ENCODE measurements at places on chromosomes 3 and 15. TPM values are rescaled to one million over a fixed set of nuclear protein-coding genes. Genes with fewer than 3 reads are reported as not detected.

BBX gene
- 35.0 TPM for total RNA-seq

DNA sequence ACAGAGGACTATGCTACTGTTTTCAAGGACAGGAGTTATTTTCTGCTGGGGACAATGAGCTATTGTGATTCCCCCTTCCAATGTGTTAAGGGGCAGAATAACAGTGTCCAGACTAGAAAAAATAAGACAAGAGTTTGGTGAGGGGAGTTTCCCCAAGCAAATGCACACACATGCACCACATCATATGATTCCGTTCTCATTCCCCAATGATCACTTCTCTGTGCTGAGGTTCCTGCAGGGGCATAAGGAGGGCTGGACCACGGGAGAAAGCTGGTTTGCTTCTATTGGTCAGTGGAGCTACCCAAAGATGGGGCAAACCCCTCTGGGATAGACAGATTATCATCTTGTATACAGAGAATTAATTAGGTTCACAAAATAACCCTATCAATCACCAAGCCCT is 80.6 kb downstream of the RBPMS2 start:
- no peak for DNase-seq
- H3K4me3 ChIP-seq = no peak overlapping the region
- peaks cover 17% of the 10 kb centered on the region for H3K36me3 ChIP-seq
- no peaks in the 10 kb centered on the region for H3K27me3 ChIP-seq
- H3K4me1 ChIP-seq = peaks cover 30% of the 10 kb centered on the region

GRCh38 chr3:113485161-113485609 is 29.8 kb downstream of the SPICE1 start:
- peak; percentile 46 for DNase-seq
- H3K27me3 ChIP-seq = no peaks in the 10 kb centered on the region
- no peak overlapping the region for H3K4me3 ChIP-seq
- H3K36me3 ChIP-seq = peaks cover 11% of the 10 kb centered on the region
- H3K27ac ChIP-seq = peak overlapping the region; percentile 81
- peaks cover 15% of the 10 kb centered on the region for H3K4me1 ChIP-seq

CAND2 gene
- total RNA-seq = 0.84 TPM

GRCh38 chr3:136332302-136332701 is 82.2 kb downstream of the PCCB start:
- H3K4me3 ChIP-seq = no peak overlapping the region
- no peaks in the 10 kb centered on the region for H3K4me1 ChIP-seq
- H3K27me3 ChIP-seq = no peaks in the 10 kb centered on the region

GRCh38 chr3:141796081-141796888 is 33.1 kb downstream of the GRK7 start:
- peak overlapping the region; percentile 98 for H3K27ac ChIP-seq
- H3K4me1 ChIP-seq = peaks cover 56% of the 10 kb centered on the region
- peak overlapping the region; percentile 84 for H3K4me3 ChIP-seq
- H3K36me3 ChIP-seq = peaks cover 3% of the 10 kb centered on the region

DNA sequence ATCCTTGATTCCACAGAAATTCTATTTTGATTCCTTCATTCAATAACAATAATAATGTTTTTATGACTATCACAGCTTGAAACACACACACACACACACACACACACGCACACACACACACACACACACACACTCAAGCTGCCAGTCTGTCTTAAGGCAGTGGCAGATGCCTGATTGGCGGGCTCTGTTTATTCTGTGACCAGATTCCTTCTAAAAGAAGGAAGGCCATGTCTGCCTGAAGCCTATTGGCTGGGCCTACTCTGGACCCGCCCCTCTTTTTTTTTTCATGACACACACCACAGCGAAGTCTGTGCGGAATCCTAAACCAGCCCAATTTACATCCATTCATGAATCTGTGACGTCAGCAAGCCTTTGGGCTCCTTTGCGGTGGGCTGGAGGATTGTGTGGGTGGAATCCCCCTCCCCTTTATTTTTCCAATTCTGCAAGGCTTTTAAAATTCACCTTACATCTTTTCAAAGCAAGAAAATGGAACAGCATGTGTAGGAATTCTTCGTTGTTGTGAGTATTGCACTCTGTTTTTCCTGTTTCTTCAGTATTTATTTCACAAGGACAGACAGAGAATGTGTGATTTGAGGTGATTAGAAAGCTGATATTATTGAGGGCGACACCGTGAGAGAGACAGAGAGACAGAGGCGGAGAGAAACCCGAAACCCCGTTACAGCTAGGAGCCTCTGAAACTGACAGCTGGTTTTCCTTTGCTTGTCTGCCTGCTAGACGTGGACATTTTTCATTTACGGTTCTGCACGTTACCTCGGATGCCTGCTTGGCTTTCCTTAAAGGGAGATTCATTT is at the start of gene MAP3K13:
Gene MAP3K13, plus strand, starts transcription at position 287 of the 812 bp plus-strand sequence. CDS start 65,446 bp downstream, outside the sequence.
- H3K27ac ChIP-seq = no peak within 1 kb of the TSS
- DNase-seq = peak; percentile 65
- H3K36me3 ChIP-seq = no peaks in the 10 kb centered on the region

DNA sequence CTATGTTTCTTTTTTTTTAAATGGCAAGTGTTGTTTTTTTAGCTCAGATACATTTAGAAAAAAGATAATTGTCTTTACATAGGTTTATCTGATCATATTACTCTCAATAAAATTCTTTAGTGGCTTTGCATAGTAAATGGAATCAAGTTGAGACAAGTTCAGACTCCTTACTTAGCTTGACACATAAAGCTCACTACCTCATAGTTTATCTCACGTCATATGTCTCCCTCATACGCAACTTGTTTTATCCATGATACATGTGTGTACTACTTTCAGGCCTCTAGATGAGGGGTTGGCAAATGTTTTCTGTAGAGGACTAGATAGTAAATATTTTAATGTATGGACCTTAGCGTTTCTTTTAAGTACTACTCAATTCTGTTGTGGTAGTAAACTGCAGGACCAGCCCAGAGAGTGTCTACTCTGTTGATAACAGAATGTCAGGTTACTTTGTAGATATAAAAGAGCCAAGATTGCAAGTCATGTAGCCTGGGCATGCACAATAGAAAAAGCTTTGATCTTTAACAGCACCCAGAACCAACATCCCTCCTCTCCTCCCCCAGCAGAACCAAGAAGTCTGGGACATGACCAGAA is 28.2 kb upstream of the MGA start:
- H3K27me3 ChIP-seq = no peaks in the 10 kb centered on the region
- no peaks in the 10 kb centered on the region for H3K36me3 ChIP-seq
- no peak for DNase-seq
- no peak overlapping the region for H3K4me3 ChIP-seq
- H3K27ac ChIP-seq = no peak overlapping the region

Data from activated CD4-positive, alpha-beta T cell treated with anti-CD3 and anti-CD28 coated beads, Interleukin-2, amount 10 ng/mL, durations not matched to agents 7 days and 5 days (primary cell).